ENCODE measurements at places on chromosomes 12 and 14.

DNA sequence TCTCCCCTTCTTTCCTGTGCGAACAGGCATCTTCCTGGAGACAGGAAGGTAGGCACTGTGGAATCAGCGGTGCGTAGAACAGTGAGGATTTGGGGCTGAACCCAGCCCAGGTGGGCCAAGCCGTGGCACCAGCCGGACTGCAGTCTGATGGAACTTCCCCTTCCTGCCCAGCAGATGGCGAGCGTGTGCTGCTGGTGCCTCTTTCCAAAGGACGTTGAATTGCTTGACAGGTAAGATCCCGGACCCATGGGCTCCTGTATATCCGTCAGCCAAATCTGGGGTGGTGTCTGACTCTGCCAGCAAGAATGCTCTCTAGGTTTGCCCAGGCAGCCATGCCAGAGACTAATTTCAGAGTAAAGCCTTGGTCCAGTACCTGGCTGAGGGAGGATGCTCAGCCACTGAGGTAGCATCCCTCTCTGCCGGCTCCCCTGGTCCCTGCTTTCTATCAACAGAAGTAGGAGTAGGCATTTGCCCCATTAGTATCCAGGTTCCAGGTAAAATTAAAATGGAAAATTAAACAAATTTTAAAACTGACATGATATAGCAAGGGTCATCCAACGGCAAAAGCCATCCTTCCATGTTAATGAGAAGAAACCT is 21.1 kb upstream of the KCNA5 start:
- DNase-seq: peak; percentile 5

DNA sequence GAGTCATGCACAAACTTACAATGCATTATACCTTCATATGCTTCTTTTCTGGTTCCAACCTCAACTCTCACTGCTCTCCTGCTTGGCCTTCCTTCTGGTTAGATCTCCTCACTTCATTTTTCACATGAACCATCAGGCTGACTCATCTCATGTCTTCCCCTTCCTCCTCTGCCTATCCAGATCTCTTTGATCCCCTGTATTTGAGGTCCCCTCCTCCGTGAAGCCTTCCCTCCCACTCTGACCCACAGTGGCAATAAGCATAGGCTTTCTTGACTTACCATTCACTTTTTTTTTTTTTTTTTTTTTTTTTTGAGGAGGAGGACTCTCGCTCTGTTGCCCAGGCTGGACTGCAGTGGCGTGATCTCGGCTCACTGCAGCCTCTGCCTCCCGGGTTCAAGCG is 14.7 kb upstream of the ASIC1 start:
- DNase-seq: no peak

DNA sequence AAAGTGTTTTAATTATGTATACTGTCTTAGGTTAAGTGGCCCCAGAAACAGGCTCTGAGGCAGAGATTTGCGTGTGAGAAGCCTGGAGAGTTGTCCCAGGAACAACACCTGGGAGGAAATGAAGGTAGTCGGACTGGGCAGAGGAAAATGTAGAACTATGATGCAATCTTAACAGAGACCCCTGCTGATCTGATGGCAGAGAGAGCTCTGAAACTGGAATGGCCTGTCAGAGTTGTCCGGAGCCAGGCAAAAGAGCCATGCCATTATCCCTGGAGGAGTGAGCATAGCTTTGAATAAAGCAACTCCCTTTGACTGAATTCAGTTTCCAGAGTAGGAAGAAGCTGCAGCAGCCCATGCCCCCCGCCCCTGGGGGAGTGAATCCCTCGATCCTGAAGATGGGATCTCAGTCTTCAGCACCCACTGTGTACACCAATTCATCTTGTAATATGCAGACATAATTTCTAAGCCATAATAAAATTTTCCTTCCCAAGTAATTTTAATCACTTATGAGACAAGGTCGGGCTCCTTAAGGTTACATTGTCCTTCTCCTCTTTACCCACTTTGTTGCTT is 264.8 kb downstream of the PDZRN4 start:
- no peak for DNase-seq

- DNase-seq: no peak
Measured at GRCh38 chr12:1534748-1535147, 59.6 kb downstream of the FBXL14 start.

- no peak for DNase-seq
Measured at GRCh38 chr14:63435838-63436237, 107.3 kb downstream of the PPP2R5E start.

- no peak for DNase-seq
Measured at GRCh38 chr14:61706096-61706690, 10.9 kb downstream of the HIF1A start.

Data from COR-L47 (cell line).